ENCODE measurements at places on chromosomes 11 and 22.

DNA sequence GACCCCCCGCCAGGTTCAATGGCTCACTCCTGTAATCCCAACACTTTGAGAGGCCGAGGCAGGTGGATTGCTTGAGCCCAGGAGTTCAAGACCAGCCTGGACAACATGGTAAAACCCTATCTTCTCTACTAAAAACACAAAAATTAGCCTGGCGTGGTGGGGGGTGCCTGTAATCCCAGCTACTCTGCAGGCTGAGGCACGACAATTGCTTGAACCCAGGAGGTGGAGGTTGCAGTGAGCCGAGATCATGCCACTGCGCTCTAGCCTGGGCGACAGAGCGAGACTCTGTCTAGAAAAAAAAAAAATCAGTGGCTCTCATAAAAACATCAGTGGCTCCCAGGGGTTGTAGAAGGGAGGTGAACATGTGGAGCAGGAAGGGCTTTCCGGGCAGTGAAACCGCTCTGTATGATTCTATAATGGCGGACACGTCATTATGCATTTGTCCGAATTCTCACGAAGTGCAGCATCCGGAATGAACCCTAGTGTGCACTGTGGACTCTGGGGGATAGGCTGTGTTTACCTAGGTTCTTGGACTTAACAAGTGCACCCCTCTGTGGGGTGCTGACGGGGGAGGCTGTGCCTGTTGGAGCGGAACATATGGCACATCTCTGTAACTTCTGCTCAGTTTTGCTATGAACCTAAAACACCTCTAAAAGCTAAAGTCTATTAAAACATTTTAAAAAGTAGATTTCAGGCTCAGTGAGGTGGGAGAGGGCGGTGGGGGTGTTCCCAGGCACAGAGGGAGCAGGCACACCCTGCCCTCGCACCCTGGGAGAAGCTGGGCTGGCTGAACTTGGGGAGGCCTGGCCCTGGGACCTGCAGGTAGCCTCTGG lies 49.1 kb upstream of the SEPTIN5 start:
- no peak for DNase-seq

DNA sequence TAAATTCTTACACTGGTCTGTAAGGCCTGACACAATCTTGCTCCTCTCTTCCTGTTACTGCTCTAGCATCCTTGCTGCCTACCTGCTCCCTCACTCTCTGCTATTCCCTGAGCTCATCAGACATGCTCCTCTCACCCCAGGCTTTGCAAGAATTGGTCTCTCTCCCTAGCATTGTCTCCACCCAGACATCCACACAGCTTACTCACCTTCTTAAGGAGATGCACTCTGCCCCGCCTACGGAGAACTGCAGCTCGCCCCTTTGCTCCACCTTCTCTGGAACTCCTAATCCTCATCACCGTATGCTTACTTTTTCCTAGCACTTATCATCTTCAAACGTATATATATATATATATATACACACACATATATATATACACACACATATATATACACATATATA lies 23.3 kb upstream of the TMPRSS5 start:
- no peak for DNase-seq

DNA sequence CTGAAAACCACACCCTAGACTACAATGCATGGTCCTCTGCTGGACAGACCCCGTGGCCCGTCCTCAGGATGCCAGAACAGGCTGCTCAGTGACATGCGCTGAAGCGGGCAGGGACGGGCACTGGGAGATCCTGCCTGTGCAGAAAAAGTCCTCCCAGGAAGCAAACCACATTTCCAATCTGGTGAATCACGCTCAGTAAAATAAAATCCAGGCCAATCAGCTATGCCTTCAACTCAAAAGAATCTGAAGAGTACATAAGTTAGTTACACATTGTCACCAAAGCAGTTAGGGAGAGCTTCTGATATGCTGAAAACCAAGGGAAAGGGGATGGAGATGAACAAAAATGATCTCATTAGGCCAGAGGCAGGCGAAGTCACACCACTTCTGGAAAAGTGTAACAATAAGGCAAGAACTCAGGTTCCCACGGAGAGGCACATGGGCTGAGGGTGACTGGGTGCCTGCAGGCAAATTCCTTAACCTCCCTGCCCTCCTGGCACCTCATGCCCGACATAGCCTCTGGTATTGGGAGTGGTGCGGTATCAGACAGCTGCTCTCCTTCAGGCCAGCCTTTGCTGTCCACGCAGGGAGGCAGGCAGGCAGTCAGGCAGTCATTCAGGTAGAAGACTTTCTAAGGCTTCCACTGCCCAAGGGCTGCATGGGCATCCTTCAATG lies 66.4 kb downstream of the APOL5 start:
- DNase-seq, result no peak

GRCh38 chr11:86923999-86924766 lies 31.0 kb downstream of the FZD4 start:
- DNase-seq, result no peak

DNA sequence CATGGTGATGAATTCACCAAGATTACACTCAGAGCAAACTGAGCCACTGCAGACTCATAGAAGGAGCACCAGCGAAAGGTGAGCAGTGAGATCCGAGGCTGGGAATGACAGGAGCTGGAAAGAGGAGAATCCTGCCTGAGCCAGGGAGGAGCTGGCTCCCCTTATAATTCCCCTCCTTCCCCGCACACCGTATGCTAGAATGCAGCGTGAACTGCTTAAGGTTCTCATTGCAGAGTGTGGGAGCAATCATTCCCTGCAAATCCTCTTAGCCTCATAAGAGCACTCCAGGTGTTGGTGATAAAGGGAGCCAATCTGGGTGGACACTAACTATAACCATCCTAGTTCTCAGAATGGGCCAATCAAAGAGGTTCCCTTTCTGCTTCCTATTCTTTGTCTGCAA lies 127.6 kb upstream of the TEAD1 start:
- no peak for DNase-seq

- DNase-seq, result no peak
These were observed 14.1 kb downstream of the RPS13 start for GRCh38 chr11:17063171-17064002.
